ENCODE measurements at places on chromosomes 16 and 17. TPM values are rescaled to one million over a fixed set of nuclear protein-coding genes. Genes with fewer than 3 reads are reported as not detected.

EFCAB5 gene
- 0.39 TPM for total RNA-seq

LPO gene
- not detected for total RNA-seq

ARL5C gene
- not detected for total RNA-seq

RHOT2 gene
- 98.0 TPM for total RNA-seq

PRAC2 gene
- not detected for total RNA-seq

WNT3 gene
- total RNA-seq: 4.3 TPM

GPR179 gene
- 0.01 TPM for total RNA-seq

KIF2B gene
- total RNA-seq: not detected

KRT24 gene
- not detected for total RNA-seq

C16orf78 gene
- not detected for total RNA-seq

CLTC gene
- 188 TPM for total RNA-seq

CHRNE gene
- total RNA-seq: 0.22 TPM

TEKT3 gene
- not detected for total RNA-seq

CCL17 gene
- not detected for total RNA-seq

ANKRD40CL gene
- total RNA-seq: not detected

NTN3 gene
- total RNA-seq: not detected

ACTG1 gene
- 5,443 TPM for total RNA-seq

NOMO2 gene
- 118 TPM for total RNA-seq

NPIPA3 gene
- total RNA-seq: 1.8 TPM

C17orf107 gene
- total RNA-seq: 0.36 TPM

STAT5A gene
- 6.8 TPM for total RNA-seq

SLC38A8 gene
- not detected for total RNA-seq

RHOT1 gene
- 27.2 TPM for total RNA-seq

KRT9 gene
- not detected for total RNA-seq

CPNE7 gene
- total RNA-seq: 47.2 TPM

ITGAD gene
- not detected for total RNA-seq

All from A549 treated with ZK216348 at 1 μM for 4 hours (cell line).